ENCODE measurements at places on chromosomes 2 and 18.

GRCh38 chr2:141968433-141968832 is 162.4 kb downstream of the LRP1B start:
- DNase-seq: no peak

DNA sequence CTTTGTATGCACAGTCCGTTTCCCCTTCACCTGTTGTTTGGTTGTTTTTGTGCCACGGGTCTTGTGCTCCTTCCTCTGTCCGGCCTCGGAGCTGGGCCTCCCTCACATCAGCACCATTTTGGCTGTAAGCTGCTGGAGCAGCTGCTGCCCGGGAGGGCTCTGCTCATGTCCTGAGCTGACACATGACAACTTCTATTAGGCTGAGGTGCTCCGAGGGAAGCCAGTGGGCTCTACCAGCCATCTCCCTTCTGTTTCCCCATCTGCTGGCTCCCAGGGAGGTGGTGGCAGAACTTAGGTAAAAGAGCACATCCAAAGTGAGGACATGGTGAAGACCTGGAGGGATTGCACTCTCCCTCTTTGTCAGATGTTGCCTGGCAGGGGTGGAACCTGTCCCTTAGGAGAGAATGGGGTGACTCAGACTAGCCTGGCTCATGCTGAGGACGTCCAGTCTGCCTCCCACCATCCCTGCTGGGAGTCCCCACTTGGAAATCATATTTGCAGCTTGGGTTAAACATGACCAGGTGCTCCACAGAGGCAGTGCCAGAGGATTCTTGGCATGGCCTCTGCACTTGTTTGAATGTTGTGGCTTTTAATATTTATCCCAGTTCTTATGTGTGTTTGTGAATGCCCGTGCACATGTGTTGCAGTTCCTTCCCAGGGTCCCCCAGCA is 49.8 kb upstream of the TNP1 start:
- no peak for DNase-seq

GRCh38 chr2:152564754-152565551 is 152.3 kb downstream of the PRPF40A start:
- no peak for DNase-seq

- DNase-seq: peak; percentile 20
Measured at GRCh38 chr2:216692636-216693413, 2.5 kb downstream of the IGFBP5 start.

DNA sequence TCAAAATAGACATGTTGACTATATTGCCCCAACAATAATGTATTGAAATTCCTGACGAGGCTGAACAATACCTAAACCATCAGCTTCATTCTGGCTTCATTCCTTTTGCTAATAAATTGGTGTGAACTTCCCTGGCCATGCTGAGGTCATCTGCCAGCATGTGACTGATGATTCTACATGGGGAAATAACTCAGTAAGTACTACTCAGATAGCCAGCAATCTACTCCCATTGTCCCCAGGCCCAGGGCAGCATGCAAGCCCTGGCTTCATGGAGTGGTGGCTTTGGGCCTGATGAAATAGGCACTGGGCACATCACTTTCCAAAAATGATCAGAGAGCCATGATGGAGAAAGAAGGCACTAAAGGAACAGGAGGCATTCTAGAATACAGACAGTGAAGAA is 468.5 kb upstream of the PIK3C3 start:
- no peak for DNase-seq

GRCh38 chr18:79523206-79523735 is 127.5 kb downstream of the NFATC1 start:
- DNase-seq: no peak

GRCh38 chr2:16093639-16094529 is 153.5 kb downstream of the MYCN start:
- no peak for DNase-seq

DNA sequence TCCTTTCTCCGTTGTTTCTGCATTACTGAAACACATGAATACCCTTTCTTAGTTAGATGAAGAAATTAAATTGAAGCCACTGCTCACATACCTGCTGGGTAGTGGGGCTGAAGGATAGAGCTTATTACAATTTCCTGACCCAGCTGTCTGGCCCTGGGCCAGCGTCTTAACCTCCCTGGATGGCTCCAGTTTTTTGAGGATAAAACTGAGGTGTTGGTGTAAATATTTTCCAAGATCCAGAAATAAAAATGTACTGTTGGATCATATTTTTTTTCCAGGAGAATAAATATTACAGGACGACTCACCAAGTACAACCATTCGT is 3.5 kb downstream of the RNF144A start:
- DNase-seq: no peak

DNA sequence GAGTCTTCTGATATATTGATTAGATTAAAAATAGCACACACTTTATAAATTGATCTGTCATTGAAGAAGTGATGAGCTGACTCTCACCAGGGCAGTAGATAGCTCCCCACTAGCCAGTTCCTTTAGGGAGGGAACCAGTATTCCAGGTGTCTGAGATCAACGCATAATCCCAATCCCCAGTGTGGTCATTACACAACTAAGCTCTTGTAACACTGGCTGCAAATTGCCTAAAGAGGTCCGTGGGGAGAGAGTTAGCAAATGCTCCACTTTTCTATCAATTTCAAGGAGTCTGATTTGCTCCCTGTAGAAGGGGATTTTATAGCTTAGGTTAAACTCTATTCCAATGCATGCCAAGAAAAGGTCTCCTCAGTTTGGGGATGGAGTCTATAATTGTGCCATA is 7.7 kb downstream of the SLC14A1 start:
- DNase-seq: no peak

DNA sequence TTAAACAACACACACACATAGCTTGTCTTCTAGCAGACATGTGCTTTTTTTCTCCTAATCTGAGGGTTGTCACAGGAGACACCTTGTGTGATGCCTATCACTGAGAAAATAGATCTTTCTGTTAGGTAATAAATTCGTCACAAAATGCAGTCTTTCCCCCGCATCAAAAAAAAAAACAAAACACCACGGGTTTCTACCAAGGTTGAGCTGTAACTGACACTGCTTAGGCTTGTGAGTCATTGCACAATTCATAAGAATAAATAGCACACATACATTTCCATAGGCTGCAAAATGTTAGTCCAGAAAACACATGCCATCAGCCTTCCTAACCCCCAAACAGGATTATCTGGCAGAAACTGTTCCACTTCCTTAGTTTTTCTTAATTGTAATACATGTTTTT is 6.5 kb downstream of the TMEM163 start:
- no peak for DNase-seq

GRCh38 chr2:96542357-96542977 is 5.9 kb downstream of the ARID5A start:
- DNase-seq: no peak
